Kidney capillary endothelial cell (primary cell): ENCODE measurements at places on chromosomes 5 and 9.

DNA sequence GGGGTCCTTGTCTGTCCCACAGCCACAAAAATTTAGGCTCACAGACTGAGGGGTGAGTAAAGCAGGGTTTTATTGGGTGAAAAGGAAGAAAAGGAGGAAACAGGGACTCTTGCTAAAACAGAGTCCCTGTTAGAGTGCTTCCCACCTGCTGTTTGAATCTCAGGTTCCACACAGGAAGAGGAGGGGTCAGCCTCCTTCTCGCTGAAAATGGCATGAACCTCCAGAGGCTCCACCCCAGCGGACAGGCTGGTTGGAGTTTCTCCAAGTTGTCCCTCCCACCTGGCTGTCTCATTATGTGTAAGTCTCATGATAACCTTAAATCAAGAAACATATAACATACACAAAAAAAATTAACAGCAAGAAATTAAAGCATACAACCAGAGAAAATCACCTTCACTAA is 28.3 kb upstream of the UHRF2 start:
- no peak for DNase-seq

DNA sequence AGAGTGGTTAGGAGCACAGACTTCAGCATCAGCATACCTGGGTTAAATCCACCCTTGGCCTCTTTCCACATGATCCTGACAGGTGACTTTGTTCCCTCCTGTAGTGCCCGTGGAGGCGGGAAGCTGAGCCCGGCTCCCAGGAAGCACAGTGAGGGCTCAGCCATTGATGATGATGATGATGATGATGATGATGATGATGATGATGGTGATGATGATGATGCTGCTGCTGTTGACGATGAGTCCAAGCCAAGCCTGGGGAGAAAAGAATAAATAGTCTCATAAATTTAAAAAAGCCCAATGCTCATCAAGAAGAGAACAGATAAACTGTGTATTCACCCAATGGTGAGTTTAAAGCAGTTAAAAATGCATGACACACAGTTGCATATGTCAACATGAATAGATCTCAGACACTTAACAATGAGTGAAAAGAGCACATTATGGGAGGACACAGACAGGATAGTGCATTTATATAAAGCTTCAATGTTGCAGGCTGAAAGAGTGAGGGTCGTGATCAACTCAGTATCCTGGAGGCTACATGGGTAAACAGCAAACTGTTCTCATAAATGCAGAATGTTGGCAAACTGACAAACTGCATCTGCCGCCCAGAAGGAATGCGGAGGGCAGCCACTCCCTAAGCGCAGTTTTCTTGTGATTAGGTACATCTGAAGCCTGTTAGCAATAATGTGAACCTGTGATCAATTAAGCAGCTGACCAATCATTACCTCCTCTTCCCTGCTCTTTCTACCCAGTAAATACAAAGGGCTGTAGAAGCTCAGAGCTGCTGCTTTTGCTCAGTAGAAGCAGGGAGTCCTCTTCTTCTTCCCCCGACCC is 11.7 kb upstream of the CFAP157 start:
- DNase-seq, result no peak

- DNase-seq, result peak; percentile 53
Observed at GRCh38 chr5:58455480-58455879, 4.4 kb downstream of the PLK2 start.

GRCh38 chr9:134181648-134182034 is 17.3 kb upstream of the RNU6ATAC start:
- DNase-seq, result no peak

DNA sequence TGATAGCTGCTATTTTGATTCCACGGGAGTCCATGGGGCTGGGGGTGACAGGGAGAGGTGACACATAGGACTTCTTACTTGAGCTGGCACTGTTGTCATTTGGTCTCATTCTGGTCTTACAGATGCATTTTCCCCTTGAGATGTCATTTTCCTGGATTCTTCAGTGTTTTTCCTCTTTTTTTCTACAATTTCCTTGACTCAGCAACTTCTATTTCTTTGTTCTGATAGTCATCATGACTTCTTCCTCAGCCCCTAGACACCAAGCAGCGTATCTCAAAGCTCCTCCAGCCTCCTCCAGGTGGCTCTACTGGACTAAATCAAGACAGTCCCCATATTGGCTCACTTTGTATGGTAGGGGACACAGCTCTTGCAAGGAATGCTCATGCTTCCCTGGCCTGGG is 16.5 kb downstream of the LVRN start:
- DNase-seq, result no peak

DNA sequence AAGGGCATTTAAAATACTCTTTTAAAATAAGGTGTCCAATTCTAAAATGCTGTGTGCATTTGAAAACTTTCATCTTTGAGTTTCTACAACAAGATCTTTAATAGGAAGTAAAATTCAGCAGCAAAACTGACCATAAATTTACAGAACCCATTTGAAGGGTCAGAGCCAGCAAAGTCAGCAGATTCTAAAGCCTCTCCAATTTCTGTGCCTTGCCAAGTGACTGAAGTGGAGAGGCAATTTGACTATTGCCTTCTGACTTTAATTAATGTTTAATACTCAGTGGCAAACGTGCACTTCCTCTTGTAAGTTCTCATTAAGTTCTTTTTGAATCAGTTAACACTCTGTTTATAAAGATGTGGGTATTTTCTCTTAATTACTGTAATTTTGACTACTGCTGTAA is 155.2 kb downstream of the BAAT start:
- DNase-seq, result no peak

- no peak for DNase-seq
Observed at GRCh38 chr9:129182625-129183494, 4.8 kb upstream of the IER5L start.

GRCh38 chr9:110672873-110673510 is 4.4 kb downstream of the MUSK start:
- no peak for DNase-seq

DNA sequence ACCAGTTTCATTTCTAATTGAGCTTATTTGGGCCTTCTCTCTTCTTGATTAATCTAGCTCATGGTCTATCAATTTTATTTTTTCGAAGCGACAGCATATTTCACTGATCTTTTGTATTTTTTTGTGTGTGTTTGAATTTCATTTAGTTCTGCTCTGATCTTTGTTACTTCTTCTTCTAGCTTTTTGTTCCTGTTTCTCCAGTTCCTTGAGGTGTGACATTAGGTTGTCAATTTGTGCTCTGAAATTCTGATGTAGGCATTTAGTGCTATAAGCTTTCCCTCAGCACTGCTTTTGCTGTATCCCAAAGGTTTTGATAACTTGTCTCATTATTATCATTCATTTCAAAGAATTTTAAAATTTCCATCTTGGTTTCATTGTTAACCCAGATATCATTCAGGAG is 67.3 kb downstream of the STRBP start:
- DNase-seq, result no peak

DNA sequence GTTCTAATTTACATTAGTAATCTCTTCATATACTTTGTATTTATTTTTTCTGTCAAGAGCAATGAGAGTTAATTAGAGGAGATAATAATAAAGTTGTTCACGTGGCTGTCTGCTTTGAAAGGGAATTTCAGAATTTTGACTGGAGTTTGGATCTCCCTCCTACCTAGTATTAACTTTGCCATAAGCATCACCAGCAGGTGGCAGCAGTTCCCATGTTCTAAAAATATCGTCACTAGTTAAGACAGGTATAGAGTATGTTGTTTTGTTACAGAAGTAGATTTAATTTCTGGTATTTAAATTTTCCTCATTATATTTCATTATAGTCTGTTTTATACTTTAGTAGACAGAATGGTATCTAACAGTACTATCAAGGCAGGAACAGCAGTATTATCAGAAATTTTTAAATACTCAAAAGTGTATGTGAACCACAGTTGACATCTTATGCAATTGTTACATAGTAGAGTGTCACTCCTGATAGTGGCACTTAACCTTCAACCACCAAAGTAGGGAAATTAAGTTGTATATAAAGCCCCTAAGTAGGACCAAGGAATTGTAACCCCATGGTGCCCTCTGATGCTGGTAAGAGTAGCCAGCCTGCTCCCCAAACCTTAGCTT is 20.4 kb downstream of the GNPDA1 start:
- peak; percentile 59 for DNase-seq

DNA sequence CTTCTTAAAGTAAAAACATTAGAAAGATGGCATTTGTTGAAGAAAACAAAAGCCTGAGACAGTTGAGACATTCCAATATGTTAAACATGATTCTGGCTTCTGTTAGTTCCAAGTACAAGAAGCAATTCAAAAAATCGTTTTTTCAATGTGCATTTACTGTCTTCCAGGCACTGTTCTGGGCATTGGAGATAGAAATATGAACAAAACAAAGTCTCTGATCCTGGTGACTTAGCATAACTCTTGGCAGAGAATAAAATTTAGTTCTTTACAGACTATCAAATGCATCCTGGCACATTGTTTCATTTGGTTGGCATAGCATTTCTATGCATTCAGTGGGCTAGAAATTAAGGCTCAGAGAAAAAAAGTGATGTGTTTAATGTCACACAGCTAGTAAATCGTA is 77.5 kb downstream of the VCAN start:
- no peak for DNase-seq

GRCh38 chr5:134100283-134101091 is 14.0 kb upstream of the TCF7 start:
- no peak for DNase-seq

- DNase-seq, result no peak
Observed at GRCh38 chr5:32880796-32881195, 169.7 kb downstream of the NPR3 start.

DNA sequence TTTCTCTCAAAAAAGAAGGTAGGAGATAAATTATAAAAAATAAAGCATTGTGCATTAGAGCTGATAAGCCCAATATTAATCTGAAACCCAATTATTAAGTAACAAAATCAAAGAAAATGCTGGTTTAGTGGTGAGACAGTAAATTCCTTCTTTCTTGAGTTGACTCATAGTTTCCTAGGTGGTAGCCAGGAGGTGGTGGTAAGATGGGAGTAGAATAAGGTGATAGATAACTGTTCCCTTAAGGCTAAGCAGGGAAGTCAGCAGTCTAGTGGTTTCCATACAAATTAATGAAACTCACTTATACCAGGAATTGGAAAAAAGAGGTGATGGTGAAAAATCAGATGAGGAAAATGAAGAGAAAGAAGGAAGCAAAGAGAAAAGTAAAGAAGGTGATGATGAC is 23.2 kb downstream of the LYSMD3 start:
- DNase-seq, result no peak

GRCh38 chr9:34365282-34365681 is 11.4 kb downstream of the MYORG start:
- no peak for DNase-seq

- no peak for DNase-seq
Observed at GRCh38 chr5:92206681-92207080, 823.6 kb upstream of the ARRDC3 start.

GRCh38 chr5:9166202-9167112 is 379.4 kb downstream of the SEMA5A start:
- no peak for DNase-seq

DNA sequence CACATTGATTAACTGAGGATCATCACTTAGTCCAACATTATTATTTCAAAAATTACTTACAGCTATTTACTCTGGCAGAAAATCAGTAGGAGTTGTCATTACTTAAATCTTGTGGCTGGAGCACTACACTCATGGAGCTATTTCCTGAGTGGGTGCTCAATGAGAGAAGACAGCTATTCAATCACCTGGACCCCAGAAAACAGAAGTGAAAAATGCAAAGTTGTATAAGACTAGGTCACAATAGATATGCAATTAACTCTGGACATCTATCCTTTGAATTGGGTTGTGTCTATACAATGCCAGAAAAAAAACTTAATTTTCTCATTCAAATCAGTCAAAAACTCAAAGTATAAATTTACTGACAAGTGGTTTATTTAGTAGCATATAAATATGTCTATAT is 340.9 kb downstream of the EFNA5 start:
- no peak for DNase-seq

DNA sequence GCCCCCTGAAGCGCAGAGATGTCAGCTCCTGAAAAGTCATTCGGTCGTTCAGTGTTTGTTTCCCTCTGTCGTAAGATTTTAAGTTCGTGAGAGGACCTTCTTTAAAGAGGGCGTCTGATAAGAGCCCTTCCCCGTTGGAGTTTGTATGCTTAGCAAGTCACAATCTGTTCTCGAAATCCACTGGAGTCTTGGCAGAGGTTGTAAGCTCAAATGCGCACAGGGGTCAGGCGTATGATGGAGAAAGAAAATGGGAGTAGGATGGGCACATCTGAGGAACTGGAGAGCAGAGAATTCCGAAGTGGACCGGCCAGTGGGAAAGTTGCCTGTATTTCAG is 710 bp downstream of the HSD17B4 start:
- no peak for DNase-seq

DNA sequence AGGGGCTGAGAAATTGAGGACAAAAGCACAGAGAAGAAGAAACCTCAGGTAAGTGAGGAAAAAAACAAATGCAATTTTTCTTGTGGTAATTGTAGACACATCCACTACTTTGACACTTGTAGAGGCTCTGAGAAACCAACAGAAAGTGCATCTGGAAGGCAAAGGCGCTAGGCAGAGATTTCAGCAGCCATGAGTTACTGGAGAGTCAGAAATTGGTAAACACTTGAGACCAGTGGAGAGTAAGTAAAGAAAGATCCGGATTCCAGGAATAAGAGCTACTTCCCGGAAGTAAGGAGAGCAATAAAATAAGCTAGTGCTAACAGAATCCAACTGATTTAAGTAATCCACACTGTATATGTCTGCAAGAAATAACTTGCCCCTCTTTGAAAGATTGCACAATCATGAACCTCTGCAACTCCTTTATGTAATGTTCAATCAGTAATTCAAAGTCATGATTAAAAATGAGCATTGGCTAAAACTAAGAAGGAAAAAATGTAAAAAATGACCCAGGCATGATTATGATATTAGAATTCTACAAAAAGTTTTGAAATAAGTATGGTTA is 382.1 kb downstream of the CDH18 start:
- DNase-seq, result no peak

DNA sequence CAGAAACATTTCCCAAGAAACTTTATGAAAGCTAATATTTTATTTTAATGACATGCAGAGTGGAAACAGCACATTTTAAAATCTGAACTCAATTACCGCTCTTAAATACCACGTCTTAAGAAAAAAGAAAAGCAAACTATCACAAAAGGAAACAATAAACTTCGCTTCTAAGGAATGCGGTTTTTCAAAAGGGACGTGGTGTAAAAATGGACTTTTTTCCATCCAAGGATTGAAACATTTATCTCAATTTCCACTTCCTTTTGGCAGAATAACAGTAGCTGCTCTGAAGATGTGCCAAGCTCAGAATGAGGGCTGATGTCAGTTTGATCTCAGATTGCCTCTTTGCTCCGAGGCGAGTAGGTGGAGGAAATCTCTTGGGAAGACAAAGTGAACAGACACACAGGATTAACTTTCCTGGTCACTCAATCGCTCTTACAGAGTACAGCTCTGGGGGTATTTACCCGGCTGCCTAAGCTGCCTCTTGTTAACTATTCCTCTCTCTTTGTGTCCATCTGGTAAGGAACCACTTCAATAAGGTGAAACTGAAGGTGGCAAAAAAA is 158.5 kb downstream of the TRPM6 start:
- no peak for DNase-seq
